ENCODE measurements at places on chromosomes 5 and 9. TPM values are rescaled to one million over a fixed set of nuclear protein-coding genes. Genes with fewer than 3 reads are reported as not detected.

The ENTPD2 gene
- 2.7 TPM for total RNA-seq

The FRMD3 gene
- total RNA-seq, result 0.03 TPM

The TMC1 gene
- 0.53 TPM for total RNA-seq

DNA sequence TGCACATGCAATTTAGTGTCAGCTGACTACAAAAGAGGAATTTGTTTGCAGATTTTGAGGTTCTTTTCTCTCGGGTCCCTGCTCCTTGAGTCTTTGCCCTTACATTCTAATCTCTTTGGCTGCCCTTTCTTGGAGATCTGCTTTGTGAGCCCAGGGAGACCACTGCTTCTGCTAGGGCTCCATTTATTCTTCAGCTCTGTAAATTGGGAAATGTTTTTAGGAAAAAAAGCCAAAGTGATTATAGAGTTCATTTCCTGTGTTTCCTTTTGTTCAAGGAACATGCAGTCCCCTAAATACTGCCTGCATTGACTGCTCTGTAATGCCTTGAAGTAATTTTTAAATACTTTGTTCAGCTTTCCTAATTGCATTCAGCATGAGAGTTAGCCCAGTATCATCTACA lies 197.4 kb downstream of the CSNK1G3 start:
- DNase-seq, result no peak

The TRAF1 gene
- 0.41 TPM for total RNA-seq

The KLF4 gene
- total RNA-seq, result 51.6 TPM

DNA sequence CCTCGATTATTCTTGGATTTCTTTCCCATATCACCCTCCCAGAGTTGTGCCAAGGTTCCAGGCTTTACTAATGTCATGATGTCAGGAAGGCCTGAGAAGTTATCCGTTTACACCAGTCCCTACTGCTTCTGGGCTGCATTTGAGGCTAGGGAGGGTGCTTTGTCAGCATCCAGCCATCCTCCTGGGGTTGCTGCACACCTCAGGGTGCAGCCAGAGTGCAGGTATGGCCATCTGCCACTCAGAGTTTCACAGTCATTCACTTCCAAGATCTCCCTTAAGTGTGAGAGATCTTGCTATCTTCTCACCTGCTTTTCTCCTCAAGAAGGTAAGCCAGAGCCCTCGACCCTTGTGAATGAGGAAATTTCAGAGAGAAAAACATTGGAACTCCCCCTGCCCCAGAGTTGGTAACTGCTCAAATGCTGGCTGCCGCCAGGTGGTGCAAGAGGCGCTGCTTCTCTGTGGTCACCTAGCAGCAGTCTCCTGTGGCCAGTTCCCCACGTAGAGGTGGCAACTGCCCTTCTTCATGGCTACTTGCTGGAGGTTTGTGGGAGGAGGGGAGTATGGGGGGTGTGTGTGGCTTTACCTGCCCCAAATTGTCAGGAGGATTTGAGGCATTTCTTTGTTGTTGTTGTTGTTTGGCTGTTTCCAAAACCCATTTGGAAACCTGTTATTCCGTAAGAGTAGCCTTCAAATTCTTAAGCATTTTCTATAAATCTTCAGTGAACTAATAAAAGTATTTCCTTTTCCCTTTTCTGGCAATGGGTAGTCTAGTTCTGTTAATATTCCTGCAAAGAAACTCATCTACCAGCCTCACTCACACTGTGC lies 259.6 kb upstream of the DMRT1 start:
- DNase-seq, result peak; percentile 51

The FOXI1 gene
- not detected for total RNA-seq

DNA sequence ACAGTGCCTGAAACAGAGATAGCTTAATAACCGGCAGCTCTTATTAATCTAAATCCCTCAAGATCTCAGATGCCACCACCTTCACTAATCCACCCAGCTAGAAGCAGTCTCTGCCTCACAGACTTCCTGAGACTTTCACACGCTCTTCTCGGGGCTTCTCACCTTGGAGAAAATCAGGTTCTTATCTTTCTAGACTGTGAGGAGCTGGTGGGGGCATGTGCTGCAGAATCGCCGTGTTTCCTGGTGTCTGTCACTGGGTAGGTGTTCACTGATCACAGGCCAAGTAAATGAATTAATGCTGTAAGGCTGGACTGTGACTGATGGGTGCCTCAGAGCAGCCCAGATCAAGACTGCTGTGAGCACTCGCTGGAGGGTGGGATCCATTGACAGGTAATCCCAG lies 101.7 kb downstream of the PSD2 start:
- DNase-seq, result no peak

The FYB1 gene
- total RNA-seq, result not detected

GRCh38 chr5:31815376-31815775 lies 176.4 kb downstream of the PDZD2 start:
- DNase-seq, result no peak

DNA sequence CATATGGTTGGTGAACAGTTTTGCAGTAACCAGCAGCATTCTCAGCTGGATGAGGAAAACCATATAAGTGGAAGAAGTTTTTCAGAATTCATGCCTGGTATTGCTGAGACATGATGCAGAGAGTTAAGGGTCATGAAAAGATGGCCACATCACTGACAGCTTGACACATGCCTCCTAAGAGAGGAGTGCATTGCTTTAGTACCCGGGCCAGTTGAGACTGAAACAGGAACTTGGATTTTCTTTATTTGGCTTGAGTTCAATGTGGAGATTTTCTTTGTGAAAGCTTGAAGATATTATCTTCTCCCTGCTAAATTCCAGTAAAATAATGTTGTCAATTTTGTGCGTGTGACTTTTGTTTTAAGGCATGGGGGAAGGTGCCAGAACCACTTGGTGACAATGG lies 35.8 kb downstream of the HACD4 start:
- DNase-seq, result no peak

The THBS4 gene
- total RNA-seq, result not detected

DNA sequence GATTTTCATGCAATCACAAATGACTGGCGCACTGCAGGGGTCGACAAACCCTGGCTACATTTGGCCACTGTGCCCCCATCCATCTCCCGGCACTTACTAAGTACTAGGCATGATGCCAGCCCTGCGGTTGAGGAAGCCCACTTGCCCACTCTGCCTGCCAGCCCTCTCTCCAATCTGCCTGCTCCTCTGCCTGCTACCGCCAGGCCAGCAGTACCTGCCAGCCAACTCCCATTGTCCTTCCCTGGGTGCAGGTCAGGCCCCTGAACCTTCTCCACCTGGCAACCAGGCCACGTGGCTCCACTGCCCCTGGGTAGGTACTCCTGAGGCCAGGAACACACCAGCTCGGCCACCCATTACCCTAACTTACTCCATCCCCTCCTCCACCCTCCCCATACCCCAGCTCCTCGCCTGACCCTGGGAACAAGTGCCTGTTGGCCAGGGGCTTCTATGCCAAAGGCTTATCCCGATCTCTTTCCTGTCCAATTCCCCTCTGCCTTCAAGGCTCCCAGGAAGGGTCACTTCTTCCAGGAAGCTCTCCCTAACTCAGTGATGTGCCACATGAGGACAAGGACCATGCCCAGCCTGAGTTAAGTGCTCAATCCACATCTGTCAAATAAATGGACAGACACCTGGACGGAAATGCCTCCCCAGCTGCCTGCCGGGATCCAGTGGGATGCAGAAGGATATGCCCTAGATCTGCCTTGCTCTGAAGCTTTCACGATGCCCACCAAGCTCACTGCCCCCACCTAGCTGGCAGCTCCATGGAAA lies 6.6 kb downstream of the EEIG1 start:
- DNase-seq, result no peak

GRCh38 chr5:14136228-14136627 lies 6.9 kb upstream of the TRIO start:
- no peak for DNase-seq

- no peak for DNase-seq
Measured at GRCh38 chr5:115859378-115859777, 17.6 kb downstream of the AP3S1 start.

- peak; percentile 64 for DNase-seq
Measured at GRCh38 chr5:170420806-170421412, 31.7 kb upstream of the KCNMB1 start.

The BTNL3 gene
- not detected for total RNA-seq

DNA sequence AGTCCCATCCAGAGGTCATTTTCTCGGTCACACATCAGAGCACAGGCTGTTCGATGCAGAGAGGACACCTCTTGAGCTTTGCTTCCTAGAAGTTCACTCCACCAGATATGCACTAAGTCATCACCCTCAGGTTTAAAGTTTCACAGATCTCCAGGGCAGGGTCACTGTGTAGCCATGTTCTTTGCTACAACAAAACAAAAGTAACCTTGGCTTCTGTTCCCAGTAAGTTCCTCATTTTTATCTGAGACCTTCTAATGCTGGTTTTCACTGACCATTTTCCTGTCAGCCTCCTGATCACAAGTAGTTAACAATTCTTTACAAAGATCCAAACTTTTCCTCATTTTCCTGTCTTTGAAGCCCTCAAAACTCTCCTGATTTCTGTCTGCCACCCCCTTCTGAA lies 97.5 kb upstream of the CTSV start:
- DNase-seq, result no peak

DNA sequence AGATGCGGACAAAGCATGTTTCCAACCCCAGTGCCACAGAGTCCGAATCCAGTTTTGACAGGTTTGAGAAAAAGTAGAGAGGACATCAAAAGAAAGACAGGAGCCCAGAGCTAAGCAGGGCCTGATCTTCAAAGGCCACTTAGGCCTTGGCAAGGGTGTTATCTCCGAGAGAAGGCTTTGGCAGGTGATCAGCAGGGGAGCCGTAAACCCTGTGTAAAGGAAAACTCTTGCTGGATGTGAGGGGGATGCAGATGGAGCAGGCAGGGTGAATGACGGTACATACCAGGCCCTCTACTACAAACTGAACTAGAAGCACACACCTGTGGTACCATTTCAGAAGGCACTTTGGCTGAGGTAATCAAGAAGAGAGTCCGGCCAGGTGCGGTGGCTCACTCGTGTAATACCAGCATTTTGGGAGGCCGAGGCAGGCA lies 1.4 kb upstream of the HNRNPH1 start:
- no peak for DNase-seq

GRCh38 chr5:180535573-180535972 lies 41.4 kb downstream of the CNOT6 start:
- no peak for DNase-seq

DNA sequence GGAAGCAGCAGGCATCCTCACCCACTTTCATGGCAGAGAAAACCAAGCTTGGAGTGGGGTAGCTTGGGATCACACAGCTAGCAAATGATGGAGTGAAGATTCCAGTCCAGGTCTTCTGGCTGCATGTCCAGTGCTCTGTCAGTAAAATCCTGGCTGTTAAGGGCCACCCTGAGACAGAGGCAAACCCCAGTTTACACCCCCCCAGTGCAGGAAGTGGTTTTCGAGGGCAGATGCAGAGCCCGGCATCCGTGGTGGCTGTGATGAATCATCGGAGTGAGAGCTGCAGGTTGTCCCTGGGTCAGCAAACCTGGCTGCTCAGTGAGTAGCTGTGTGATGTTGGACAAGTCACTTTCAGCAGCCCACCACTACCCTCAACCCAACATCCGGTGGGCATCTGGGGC lies 115.4 kb downstream of the RGS3 start:
- peak; percentile 89 for DNase-seq

GRCh38 chr9:121354762-121355161 lies 15.3 kb downstream of the STOM start:
- no peak for DNase-seq

The PCDHB12 gene
- total RNA-seq, result 0.18 TPM

- no peak for DNase-seq
Measured at GRCh38 chr5:174315471-174315870, 270.0 kb downstream of the NSG2 start.

GRCh38 chr9:118652912-118653311 lies 716.3 kb downstream of the BRINP1 start:
- DNase-seq, result no peak

GRCh38 chr9:79537838-79538237 lies 33.9 kb upstream of the TLE4 start:
- DNase-seq, result no peak

The GLRA1 gene
- total RNA-seq, result not detected

GRCh38 chr5:58275516-58275915 lies 184.4 kb downstream of the PLK2 start:
- no peak for DNase-seq

DNA sequence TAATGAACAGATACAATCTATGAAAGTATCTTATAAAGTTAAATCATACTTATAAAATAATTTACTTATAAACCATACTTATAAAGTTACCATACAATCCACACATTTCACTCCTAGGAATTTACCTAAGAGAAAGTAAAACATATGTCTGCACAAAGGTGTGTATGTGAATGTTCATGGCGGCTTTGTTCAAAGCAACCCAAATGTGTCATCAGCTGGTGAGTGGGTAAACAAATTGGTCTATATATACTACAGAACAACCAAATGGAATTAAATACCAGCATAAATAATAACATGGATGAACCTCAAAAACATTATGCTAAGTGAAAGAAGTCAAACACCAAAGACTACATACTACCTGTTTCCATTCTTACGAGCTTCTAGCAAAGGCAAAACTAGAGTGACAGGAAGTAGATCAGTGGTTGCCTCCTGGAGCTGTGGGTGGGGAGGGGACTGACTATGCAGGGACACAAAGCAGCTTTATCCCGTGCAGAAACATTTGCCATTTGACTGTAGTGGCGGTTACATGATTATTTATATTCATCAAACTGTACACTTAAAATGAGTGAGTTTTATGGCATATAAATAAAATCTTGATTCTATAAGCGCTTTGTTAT lies 10.6 kb downstream of the TRAF1 start:
- no peak for DNase-seq

The MAMDC4 gene
- total RNA-seq, result 14.9 TPM

The FAM200C gene
- 1.2 TPM for total RNA-seq

The PCDHB14 gene
- total RNA-seq, result 0.31 TPM

DNA sequence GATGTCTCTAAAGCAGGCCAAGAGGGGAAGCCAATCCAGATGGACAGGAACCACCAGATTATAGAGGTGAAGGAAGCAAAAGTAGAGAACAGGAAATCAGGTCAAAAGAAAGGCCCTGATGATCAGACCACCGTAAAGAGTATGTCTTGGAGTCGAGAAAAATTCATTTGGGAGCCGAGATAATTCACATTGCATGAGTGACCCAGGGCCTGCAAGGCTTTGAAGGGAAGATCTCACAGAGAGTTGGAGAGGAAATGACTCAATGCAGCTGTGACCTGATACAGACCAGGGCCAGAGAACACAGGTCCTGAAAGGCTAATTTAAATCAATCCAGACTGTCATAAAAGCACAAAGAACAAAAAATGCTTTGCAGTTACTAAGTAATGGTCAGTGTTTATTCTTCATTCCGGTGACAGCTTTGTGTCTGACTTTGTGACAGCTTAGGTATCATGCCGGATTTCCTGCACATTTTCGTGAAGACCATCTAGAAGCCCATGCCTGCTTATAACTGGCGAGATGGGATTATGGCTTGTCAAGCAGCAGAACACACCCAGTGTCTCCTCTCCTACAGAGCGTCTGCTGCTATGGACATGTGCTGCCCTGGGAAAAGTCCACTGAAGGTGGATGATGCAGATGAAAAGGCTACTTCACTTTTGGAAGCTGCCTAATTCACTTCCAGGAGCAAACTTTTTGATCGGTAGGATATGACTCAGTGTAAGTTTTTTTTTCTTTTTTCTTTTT lies 5.8 kb upstream of the ACTBL2 start:
- DNase-seq, result no peak

The GNAQ gene
- 6.7 TPM for total RNA-seq

The SLC6A7 gene
- 0.76 TPM for total RNA-seq
